Astrocyte (in vitro differentiated cells and primary cell): ENCODE measurements at places on chromosomes 4 and X. TPM values are rescaled to one million over a fixed set of nuclear protein-coding genes. Genes with fewer than 3 reads are reported as not detected.
A peak's percentile ranks its signal among the peaks of the same experiment; 100 is the strongest.

- no peak overlapping the region for H3K4me3 ChIP-seq
- no peaks in the 10 kb centered on the region for H3K36me3 ChIP-seq
- no peaks in the 10 kb centered on the region for H3K4me1 ChIP-seq
- H3K27me3 ChIP-seq: no peaks in the 10 kb centered on the region
Observed at GRCh38 chr4:54585321-54586000, 72.3 kb upstream of the KIT start.

FAM47A gene
- not detected in 2 replicates for total RNA-seq

DNA sequence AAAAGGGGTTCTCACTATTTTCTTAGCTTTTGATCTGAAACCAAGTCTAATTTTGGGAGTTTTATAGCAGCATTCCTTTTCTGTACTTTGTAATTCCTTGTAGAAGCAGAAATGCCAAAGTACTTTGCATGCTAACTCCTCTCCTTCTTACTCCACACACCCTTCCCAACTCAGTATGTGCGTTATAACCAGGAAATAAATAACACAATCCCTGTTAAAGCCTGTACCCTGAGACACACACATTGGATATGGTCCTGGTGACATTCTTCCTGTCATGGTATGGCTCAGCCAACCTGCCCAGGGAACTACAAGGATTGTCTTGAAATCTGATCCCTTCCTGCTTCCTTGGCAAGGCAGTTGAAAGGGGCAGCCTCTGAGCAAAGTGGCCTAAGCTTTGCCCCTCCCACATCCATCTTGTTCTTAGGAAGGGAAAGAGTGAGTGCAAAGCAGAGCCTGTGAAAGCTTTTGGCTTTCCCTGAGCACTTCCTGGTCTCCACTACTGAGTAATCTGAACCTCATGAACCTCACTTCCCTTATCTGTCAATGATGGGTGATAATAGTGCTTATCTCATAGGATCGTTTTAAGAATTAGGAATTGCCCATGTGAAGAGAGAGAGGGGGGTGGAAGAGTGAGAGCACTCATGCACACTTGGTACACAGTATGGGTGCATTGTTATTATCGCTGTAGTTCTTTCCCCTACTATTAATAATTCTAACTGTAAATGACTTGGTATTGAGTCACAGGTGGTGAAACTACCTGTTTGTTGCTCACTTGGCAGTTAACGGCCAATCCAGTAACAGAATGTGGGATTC, 109.3 kb downstream of the AFF2 start:
- no peaks in the 10 kb centered on the region for H3K27me3 ChIP-seq
- no peaks in the 10 kb centered on the region for H3K4me1 ChIP-seq
- H3K36me3 ChIP-seq: no peaks in the 10 kb centered on the region
- no peak overlapping the region for H3K27ac ChIP-seq
- no peak for DNase-seq
- no peak overlapping the region for H3K4me3 ChIP-seq

S100P gene
- total RNA-seq: not detected in 2 replicates

DNA sequence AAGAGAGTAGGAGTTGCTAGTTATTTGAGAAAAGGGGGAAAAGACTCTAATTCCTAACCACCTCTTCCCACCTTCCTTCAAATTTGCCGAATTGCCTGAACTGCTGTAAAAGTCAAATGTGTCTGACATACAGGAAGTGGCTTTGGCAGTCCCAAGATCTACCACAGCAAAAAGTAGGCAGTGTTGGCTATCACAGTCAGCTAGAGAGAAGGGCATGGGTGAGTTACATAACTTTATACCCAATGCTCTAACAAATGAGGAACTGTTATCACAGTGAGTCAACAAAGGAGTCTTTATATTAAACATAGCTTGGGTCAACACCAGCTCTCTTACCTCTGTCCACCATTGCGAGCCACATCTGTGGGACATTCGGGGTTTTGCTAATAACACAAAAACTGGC, 2.4 kb upstream of the MBNL3 start:
- H3K4me3 ChIP-seq: no peak overlapping the region
- DNase-seq: no peak
- peaks cover 3% of the 10 kb centered on the region for H3K27me3 ChIP-seq
- H3K27ac ChIP-seq: no peak overlapping the region
- no peaks in the 10 kb centered on the region for H3K4me1 ChIP-seq
- H3K36me3 ChIP-seq: no peaks in the 10 kb centered on the region

CCDC120 gene
- 6.3 and 8.2 TPM in 2 replicates for total RNA-seq

PNCK gene
- total RNA-seq: 0.65 and 1.1 TPM in 2 replicates

GRCh38 chr4:95217197-95217596, 331.6 kb downstream of the UNC5C start:
- H3K4me3 ChIP-seq: no peak overlapping the region
- no peak for DNase-seq
- H3K27ac ChIP-seq: no peak overlapping the region

- no peaks in the 10 kb centered on the region for H3K4me1 ChIP-seq
- no peaks in the 10 kb centered on the region for H3K36me3 ChIP-seq
- H3K27ac ChIP-seq: no peak overlapping the region
Observed at GRCh38 chrX:69222103-69223090, 57.1 kb upstream of the PJA1 start.

SSX1 gene
- not detected in 2 replicates for total RNA-seq

DNA sequence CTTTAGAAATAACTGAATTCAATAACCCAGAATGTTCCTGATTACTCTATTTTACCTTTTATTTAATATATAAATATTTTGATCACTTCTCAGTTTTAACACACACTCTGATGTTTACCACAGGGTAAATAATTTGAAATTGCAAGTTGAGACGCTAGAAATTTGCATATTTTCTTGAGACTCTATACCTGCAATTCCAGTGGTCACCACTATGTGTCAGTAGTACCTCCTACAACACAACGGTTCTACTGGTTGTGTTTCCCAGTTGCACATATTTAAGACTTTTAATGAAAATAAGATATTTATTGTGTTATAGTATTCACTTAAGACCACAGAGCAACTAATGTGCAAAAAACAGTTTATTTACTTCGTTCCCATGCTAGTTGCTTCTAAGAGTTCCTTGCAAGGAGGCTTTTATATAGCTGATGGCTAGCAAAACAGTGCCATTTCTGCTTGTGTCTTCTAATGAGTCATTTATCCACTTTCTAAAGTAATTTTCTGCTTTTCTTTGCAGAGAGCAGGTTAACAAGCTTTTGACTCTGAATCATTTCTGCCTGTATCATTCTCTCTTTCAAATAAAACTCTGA, 98.9 kb upstream of the PDLIM3 start:
- no peak for DNase-seq
- H3K4me1 ChIP-seq: no peaks in the 10 kb centered on the region
- H3K36me3 ChIP-seq: no peaks in the 10 kb centered on the region
- no peaks in the 10 kb centered on the region for H3K27me3 ChIP-seq
- no peak overlapping the region for H3K27ac ChIP-seq
- H3K4me3 ChIP-seq: no peak overlapping the region

- H3K36me3 ChIP-seq: no peaks in the 10 kb centered on the region
- H3K27me3 ChIP-seq: no peaks in the 10 kb centered on the region
- H3K27ac ChIP-seq: no peak overlapping the region
- peak; percentile 64 for DNase-seq
Observed at GRCh38 chr4:41655177-41655576, 93.3 kb downstream of the PHOX2B start.

- H3K36me3 ChIP-seq: no peaks in the 10 kb centered on the region
- peaks cover 3% of the 10 kb centered on the region for H3K4me1 ChIP-seq
- no peak for DNase-seq
- no peak overlapping the region for H3K4me3 ChIP-seq
Observed at GRCh38 chrX:30880058-30880457, 9.0 kb downstream of the TAB3 start.

GPR34 gene
- not detected in 2 replicates for total RNA-seq

F8A1 gene
- 24.8 and 25.6 TPM in 2 replicates for total RNA-seq

SSX4 gene
- total RNA-seq: not detected in 2 replicates

- no peaks in the 10 kb centered on the region for H3K27me3 ChIP-seq
- peaks cover 6% of the 10 kb centered on the region for H3K4me1 ChIP-seq
- no peak overlapping the region for H3K27ac ChIP-seq
- no peak overlapping the region for H3K4me3 ChIP-seq
- no peaks in the 10 kb centered on the region for H3K36me3 ChIP-seq
Observed at GRCh38 chrX:72071213-72071612, 60.5 kb downstream of the RTL5 start.

DNA sequence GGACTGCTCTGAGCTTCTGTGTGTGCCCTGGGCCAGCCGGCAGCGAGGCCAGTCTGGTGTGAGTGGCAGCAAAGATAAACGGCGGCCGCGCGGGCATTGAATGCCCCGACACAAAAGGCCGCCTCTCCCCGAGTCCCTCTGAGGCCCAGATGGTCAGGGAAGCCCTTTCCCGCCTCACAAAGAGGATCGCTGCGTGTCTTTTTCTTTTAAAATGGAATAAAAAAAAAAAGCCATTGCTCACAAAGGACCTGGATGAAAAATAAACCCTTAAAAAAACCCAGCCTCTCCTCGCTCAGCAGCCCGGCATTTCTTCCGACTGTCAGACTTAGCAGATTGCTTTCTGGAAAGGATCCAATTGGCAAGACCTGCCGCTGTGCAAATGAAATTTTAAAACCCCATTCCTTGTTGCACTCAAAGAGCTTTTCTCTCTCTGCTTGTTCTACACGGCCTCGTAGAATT, 578.7 kb downstream of the BCOR start:
- no peaks in the 10 kb centered on the region for H3K36me3 ChIP-seq
- H3K27ac ChIP-seq: no peak overlapping the region
- H3K27me3 ChIP-seq: no peaks in the 10 kb centered on the region
- no peak overlapping the region for H3K4me3 ChIP-seq
- peaks cover 5% of the 10 kb centered on the region for H3K4me1 ChIP-seq
